Liver (tissue), 10 donors: ENCODE measurements at places on chromosomes 13 and 19. TPM values are rescaled to one million over a fixed set of nuclear protein-coding genes. Genes with fewer than 3 reads are reported as not detected.

FAM83E gene
- polyA plus RNA-seq, result 0.20 TPM

ADGRE2 gene
- 0.40 TPM for polyA plus RNA-seq

RAB4B gene
- 16.9 TPM for polyA plus RNA-seq

DNA sequence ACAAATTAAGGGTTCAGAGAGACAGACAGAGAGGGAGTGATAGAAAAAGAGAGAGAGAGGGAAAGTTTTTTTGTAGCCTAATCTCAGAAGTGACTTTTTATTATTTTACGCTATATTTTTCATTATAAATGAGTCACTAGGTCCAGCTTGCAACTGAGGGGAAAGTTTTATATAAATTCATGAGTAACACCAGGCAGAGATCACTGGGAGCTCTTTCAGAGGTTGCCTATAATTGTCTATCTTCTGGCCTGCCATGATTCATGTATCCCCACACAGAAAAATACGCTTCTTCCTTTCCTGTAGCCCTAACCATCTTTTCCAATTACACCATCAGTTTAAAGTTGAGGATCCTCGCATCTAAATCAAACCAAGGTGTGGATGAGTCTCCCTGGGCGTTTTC is 467.9 kb downstream of the SLITRK1 start:
- no peak for DNase-seq

GRCh38 chr13:70755456-70755855 is 647.2 kb upstream of the KLHL1 start:
- DNase-seq, result no peak

GRCh38 chr19:51461723-51462161 is 3.5 kb upstream of the SIGLEC8 start:
- no peak for DNase-seq

GRCh38 chr13:37059848-37060192 is 332 bp upstream of the SUPT20H start:
- no peak for DNase-seq

ZNF765 gene
- polyA plus RNA-seq, result 1.3 TPM

DNA sequence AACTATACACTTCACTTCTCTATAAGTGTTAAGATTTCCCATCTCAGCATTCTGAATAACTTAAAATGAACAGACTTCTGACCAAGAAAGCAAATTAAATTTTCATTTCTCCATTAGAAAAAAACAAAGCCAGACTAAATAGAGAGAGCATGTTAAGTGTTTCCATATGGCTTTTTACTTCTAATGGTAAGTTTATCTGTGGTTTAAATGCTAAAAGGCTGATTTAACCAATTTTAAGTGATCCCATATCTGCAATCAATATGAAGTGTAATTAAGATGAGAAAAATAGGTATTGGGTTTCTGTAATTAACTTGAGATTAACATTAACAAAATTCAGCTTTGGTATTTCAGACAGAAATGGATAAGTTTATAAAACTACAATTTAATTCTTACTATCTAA is 107.8 kb downstream of the ELF1 start:
- DNase-seq, result no peak

DNA sequence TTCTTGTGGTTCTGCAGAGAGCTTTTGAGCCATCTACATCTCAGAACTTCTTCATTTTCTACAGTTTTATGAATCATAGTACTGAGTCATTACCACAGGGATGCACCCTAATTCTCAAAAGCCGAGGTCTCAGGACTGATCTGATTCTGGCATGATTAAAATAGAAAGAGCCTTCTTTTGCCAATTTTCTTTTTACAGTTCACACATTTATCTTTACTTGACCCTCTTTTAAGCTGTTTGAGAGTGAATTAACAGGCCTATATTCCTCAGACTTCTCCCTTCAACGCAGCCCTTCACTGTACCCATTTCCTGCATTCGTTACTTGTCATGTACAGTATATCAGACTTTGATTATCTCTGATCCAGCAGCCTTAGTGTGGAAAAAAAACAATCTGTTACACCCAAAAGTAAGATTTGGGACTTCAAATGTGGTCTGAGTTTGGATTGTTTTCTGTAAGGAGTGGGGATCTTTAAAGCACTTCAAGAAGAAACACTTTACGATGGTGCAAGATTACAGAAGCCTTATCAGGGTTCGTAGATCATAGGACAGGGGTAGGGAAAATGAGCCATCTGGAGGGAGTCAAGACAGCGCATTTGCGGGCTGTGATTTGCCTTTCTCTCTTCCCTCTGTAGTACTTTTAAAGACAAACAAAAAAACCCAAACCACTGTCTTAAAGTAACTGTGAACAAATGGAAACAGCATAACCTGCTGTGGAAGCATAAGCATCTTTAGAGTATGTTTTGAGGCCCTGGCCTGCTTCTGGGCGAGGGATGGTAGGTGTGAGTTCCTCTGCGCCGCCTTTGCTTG is 15.3 kb upstream of the GPR183 start:
- DNase-seq, result no peak

ETFB gene
- polyA plus RNA-seq, result 713 TPM

SLC1A6 gene
- polyA plus RNA-seq, result not detected

- DNase-seq, result no peak
Observed at GRCh38 chr19:34818270-34818669, 45.3 kb upstream of the ZNF599 start.

OR10H1 gene
- not detected for polyA plus RNA-seq

DNA sequence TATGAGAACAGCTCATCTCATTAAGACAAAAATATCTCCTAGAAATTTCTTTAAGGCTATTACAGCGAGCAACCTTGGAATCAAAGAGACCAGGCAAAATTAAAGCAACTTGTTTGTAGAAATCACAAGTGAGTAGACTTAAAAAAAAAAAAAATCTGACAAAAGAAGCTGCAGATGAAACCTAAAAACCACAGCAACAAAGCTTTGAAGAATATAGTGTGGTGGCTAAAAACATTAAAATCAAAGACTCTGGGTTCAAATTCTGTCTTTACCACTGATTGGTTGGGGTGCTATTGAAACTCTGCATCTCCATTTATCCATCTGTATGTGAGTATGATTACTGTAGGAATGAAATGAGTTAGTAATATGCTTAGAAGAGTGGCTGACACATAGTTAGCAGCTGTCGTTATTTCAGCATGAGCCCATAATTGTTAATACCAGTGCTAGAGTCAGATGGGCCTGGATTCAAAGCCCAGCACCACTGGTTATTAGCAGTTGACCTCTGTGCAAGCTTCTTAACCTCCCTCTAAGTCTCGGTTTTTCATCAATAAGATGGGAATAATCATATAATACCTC is 157.6 kb downstream of the FOXO1 start:
- DNase-seq, result no peak

- DNase-seq, result no peak
Observed at GRCh38 chr19:40284501-40285352, at the start of gene AKT2. Gene AKT2 (minus strand): TSS chr19:40285345. CDS start chr19:40265267, 20,078 bp downstream.

POU4F1 gene
- 0.01 TPM for polyA plus RNA-seq

NTN5 gene
- polyA plus RNA-seq, result not detected

- DNase-seq, result no peak
Observed at GRCh38 chr13:107066355-107066754, 498.4 kb upstream of the ARGLU1 start.

DNA sequence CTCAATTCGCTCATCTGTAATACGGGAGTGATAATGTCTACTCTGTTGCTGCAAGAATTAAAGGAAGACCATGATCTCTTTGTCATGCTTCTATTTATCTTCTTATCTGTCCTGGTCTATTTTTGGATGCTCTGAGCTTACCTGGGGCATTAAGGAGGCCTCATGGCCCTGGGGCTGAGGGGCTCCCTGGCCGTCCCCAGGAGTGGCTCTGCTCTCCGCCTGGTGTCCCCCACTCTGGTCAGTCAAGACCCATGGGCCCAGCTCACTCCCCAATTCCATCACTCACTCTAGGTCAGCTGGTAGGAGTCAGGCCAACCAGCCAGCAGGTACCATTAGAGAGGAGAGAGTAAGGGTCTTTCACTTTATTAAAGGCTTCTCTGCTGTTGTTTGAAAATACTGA is 1.1 kb upstream of the CHST8 start:
- no peak for DNase-seq

DENND1C gene
- polyA plus RNA-seq, result 0.99 TPM

DNA sequence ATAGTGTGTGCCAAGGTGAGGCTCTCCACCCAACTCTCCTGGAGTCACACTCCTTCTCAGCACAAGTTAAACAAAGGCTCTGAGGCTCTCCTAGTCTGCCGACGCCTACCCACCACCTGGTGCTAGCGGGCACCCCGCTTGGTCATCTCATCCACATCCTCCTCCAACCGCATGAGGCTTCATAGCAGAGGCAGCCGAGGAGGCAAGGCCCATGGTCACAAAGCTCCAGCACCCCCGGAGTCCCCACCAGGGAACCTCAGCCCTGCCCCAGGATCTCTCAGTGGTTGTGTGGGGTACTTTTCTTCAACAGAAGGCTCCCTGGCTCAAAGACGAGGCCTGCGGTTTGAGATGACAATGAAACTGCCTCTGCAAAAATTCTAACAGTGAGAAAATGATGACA is 43.0 kb downstream of the STK24 start:
- DNase-seq, result no peak

DNA sequence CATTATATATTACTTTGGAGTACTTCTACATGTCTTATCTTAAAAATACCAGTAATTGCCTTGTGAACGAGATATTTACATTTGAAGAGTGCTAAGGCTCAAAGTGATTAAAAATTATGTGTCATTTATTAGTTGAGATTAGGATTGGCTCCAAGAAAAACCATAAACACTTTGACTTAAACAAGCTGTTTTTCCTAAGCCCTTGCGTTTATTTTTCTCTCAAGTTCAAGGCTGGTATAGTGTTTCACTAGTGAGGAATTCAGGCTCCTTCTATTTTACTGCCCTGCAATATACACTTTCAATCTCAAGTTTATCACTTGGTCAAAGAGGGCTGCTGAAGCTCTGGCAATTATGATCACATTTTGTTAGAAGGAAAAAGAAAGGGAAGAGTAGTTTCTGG is 49.9 kb downstream of the UFM1 start:
- DNase-seq, result no peak

DNA sequence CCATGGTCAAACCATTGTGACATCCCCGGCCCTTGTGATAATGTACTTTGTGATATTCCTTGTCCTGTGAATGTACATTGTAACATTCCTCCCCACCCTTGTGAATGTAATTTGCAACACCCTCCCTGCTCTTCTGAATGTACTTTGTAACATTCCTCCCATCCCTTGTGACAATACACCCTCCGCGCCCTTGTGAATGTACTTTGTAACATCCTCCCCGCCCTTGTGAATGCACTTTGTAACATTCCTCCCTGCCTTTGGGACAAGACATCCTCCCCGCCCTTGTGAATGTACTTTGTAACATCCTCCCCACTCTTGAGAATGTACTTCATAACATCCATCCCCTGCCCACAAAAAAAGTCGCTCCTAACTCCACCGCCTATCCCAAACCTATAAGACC is 17.1 kb downstream of the ZNF846 start:
- DNase-seq, result no peak

AMH gene
- polyA plus RNA-seq, result not detected

EMC10 gene
- 132 TPM for polyA plus RNA-seq

DNA sequence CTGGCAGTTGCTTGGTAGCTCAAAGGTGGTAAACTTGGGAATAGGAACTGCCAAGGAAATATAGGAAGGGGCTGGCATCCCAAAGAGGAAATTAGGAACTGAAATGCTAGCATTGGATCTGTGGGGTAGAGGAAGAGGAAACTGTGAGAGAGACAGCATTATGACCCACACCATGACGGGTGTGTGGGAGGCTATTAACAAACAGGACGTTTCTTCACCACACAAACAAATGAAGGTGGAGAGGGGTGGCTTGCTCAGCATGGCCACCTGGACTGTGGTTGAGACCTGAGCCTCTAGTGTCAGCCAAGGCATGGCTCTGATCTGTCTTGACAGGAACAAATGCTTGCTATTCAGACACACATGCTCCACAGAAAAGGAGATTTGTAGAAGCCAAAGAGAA is 178.2 kb downstream of the B3GLCT start:
- DNase-seq, result no peak

KLK14 gene
- 0.06 TPM for polyA plus RNA-seq

DNA sequence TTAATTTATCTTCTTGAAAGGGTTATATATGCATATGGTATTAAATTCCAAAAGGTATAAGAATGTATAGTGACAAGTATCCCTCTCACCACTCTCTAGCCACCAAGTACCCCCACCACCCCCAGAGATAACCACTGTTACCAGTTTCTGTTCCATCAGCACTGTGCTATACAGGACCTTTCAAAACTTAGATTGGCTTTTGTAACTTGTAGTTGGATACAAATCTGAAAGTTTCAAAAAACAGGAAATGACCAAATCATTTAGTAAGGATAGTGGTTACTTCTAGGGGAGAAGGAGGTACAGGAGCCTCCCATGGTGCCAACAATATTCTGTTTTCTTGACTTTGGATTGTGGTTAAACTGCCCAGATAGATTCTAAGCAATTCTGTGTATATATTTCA is 56.7 kb downstream of the AKAP11 start:
- no peak for DNase-seq

SMIM44 gene
- not detected for polyA plus RNA-seq

- DNase-seq, result no peak
Observed at GRCh38 chr13:105147461-105147860, 1388.0 kb downstream of the EFNB2 start.

DNA sequence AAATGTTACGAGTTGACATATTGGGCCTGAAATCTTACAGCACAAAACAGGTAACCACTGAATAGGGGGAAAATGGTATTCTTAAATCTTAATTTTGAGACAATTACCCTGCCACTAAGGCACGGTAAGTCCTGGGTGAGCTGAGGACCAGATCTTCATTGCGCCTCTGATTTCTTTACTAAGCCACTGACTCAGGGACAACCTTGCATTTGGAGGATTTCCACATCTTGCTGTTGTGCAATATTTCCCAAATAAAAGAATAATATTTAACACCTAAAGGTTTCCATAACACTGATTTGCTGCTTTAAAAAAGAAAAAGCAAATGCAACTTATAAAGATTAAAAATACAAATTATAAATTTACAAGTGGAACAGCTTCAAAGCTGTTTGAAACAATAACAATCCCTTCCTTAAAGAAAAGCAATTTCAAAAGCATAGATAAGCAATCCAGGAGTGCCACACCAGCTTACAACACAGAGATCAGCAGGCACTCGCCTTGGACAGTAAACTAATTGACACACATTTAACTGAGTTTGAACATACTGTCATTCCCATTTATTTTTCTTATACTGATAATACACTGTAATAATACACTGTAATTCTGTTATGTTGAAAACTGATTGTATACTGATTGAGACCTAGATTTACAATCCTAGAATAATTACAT is 79.6 kb upstream of the DOCK9 start:
- no peak for DNase-seq

GRCh38 chr13:73767747-73768315 is 366.4 kb downstream of the KLF12 start:
- DNase-seq, result no peak

TIMM50 gene
- polyA plus RNA-seq, result 32.1 TPM

FGF22 gene
- polyA plus RNA-seq, result not detected

DNA sequence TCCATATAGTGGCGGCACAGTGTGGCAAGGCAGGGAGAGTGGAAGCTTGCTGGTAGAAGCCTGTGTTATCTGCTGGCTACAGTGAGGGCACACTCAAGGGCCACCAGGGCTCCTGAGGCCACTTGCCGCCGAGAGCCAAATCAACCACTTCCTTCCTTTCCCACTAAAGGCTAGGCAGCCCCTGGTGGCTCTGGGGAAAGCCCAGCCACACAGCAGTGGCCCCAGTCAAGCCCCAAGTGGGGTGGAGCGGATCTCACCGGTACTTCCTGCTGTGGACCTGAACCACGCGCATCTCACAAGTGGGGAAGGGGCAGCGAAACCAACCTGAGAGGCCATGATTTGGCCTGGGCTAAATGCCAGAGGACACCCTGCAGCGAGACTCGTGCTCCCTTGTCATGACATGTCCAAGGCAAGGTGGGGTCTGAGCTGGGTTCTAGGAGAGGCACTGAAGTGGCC is 21.9 kb upstream of the SLC35E1 start:
- no peak for DNase-seq

CEACAM7 gene
- 0.03 TPM for polyA plus RNA-seq

HCN2 gene
- 0.13 TPM for polyA plus RNA-seq
